ENCODE measurements at places on chromosomes 3 and 15. TPM values are rescaled to one million over a fixed set of nuclear protein-coding genes. Genes with fewer than 3 reads are reported as not detected.

DNA sequence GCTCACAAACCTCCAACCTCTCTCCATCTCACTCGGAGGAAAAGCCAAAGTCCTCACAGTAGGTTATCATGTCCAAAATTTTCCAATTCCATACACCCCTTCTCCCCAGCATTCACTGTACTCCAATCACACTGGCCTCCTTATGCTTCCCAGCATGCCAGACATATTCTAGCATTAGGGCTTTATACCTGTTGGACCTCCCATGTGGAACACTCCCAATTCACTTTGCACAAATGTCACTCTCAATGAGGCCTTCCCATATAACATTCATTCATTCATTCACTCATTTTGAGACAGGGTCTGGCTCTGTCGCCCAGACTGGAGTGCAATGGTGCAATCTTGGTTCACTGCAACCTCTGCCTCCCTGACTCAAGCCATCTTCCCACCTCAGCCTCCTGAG is 19.9 kb downstream of the SCAPER start:
- no peak for DNase-seq

- DNase-seq: no peak
Measured at GRCh38 chr3:71389911-71390573, 193.5 kb downstream of the FOXP1 start.

CLDN1 gene
- 3.0 TPM for total RNA-seq

TMEM40 gene
- total RNA-seq: not detected
